Fibroblast of upper back skin (primary cell): ENCODE measurements at places on chromosomes 2 and 18.

- peak; percentile 92 for DNase-seq
Measured at GRCh38 chr2:12702168-12703121, 14.3 kb upstream of the TRIB2 start.

DNA sequence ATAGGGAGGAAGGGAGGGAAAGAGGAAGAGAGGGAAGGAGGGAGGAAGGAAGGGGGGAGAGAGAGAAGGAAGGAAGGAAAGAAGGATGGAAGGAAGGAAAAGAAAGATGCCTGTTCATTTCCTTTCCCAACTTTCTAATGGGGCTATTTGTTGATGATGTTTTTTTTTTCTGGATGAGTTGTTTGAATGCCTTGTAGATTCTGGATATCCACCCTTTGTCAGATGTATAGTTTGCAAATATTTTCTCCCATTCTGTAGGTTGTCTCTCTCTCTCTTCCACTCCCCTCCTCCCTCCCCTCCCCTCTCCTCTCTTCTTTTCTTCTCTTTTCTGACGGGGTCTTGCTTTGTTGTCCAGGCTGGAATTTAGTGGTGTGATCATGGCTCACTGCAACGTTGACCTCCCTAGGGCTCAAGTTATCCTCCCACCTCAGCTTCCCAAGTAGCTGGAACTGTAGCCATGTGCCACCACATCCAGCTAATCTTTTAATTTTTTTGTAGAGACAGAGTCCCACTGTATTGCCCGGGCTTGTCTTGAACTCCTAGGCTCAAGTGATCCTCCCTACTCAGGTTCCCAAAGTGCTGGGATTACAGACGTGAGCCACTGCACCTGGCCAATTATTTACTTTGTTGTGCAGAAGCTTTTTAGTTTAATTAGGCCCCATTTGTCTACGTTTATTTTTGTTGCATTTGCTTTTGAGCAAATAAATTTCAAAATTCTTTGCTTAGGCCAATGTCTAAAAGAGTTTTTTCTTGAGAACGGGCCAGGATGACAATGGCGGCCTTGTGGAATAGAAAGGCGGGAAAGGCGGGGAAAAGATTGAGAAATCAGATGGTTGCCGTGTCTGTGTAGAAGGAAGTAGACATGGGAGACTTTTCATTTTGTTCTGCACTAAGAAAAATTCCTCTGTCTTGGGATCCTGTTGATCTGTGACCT, 57.3 kb upstream of the FAM117B start:
- no peak for DNase-seq

- DNase-seq: no peak
Measured at GRCh38 chr18:58313491-58314032, 269.5 kb downstream of the NEDD4L start.

DNA sequence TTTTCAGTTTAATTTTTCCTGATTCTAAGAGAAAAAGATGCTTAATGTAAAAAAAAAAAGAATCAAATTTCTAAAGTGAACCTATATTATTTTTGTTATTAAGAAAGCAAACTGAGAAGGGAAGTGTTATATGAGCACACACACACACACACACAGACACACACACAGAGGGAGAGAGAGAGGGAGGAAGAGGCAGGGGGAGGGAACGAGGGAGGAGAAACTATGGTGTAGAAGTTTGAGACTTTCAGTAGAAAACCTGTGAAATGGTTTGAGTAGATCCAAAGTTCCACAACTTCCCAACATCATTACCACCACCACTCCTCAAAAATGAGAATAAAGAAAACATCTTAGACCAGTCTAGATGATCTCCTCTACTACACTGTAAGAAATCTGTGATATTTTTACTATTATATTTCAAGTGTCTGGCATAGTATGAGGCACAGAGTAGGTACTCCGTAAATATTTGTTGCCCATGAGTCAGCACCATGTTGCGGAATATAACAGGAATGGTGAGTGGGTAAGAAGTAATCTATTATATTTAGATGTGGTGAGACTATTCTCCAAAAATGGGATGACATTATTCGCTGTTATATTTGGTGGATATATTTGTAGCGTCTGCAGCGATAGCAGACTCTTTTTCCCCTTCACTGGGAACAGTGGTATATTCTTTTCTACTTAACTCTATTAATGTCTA, 149.4 kb upstream of the DNMT3A start:
- DNase-seq: peak; percentile 31

DNA sequence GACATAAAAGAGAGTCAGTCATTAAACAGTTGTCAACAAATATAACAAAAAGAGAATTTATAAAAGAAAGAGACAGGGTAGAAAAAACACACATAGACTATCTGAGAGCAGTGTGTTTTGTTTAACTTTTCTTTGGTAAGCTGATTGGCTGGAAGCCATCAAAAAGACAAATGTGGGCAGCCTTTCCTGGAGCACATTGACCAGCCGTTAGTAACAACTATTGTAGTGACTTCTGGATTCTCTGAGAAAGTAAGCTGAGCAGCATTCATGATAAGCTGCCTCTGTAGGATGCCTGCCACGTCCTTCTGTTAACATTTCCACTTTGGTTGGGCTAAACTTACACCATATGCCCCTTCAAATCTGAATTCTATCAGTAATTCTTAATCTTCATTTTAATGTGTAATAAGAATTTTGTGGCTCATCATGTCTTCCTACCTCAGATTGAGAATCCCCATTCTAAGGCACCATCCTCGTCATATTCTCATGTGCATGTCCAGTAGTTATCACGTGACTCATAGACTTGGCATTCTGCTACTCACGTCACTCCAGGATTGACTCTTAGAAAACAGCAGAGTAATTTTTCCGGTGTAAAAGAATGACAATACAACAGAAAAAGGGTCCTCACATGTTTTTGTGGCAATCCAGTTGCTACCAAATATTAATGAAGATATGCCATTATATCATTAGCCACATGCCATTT, 43.4 kb upstream of the DNAJC10 start:
- peak; percentile 63 for DNase-seq

DNA sequence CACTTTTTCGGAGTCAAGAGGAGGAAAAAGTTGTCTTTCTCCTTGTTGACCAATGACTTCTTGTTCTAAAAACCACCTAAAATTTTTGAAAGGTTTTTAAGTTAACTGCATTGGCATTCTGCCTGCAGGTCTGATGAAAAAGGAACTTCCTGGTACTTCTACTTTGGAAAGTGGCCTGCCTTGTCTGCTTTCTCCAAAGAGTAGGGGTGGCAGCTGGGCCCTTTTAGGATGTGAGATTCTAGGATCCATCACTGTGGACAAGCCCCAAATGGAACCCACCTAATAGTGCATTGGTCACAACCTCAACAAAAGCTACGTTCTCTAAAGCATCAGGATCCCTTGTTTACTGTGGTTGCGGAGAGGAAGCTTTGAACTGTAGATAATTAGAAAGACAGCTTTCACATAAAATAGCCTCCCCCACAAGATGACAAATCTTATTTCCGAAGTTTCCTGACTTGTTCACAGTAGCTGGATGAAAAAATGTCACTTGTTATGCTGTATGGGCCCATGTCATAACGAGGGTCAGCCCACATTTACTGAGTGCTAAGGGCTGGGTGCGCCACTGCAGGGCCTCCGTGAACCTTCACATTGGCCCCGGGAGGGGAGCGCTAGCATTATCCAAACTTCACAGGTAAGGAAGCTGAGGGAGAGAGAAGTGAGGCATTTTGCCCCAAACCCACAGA, 17.4 kb downstream of the ASPRV1 start:
- DNase-seq: no peak

GRCh38 chr2:230793572-230794359, 71.0 kb upstream of the ITM2C start:
- peak; percentile 99 for DNase-seq

DNA sequence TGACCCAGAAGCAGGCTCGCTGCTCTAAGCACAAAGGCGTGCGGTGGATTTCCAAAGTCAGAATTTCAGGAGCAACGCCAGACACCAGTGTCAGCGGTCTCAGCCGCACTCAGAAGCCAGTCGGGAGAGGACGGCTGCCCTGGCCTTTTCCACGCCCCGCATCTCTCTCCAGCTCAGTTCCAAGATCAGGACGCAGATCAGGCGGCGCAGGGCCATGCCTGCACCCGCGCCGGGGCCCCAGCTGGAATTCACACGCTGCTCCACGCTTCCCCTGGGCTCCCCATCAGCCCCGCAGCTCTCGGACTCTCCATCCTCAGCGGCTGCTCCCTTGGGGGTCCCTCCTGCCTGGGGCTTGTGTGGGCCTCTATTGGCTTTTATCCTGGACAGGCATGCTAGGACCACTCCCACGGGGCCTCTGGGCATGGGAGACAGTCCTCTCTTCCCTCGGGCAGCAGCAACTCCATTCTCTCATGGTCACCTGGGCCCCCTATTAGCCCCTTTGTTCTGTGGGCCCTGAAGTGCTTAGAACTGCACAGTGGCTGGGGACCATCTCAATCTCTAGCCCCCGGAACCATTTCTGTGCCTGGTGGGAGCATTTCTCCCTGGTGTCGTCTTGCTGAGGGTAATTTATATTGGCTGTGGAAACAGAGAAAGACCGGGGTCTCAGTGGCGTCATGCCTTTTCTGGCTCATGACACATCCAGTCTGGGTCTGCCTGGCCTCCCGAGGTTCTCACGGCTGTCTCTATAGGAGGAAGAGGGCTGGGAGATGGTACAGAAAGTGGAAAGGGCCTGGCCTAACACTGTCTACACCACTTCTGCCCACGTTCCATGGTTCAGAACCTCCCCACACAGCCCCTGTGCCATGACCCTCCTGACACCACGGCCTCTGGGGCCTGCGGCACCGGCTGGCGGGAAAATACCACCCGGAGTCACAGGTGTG, 14.9 kb upstream of the TMEM18 start:
- no peak for DNase-seq

GRCh38 chr2:239912171-239912937, 112.8 kb downstream of the NDUFA10 start:
- no peak for DNase-seq

DNA sequence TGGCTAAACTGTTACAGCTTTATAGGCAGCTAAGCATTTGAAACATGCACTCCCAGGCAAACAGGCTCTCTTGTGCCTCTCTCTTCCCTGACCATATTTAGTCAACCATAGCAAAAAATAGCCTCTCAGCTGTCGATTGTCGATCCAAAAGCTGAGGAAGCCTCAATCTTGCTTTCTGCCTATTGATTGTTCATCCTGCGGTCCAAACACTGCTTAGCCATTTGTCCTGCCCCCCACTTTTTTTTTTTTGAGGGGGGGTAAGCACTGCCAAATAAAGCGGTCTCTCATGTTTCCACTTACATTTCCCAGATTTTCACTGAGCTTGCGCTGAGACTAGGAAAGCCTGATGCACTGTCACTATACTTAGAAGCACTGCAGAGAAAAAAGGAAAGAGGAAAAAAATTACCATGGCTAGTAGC, 90.8 kb downstream of the MIB1 start:
- DNase-seq: peak; percentile 44

- DNase-seq: peak; percentile 11
Measured at GRCh38 chr2:1538663-1539062, 125.4 kb downstream of the TPO start.

DNA sequence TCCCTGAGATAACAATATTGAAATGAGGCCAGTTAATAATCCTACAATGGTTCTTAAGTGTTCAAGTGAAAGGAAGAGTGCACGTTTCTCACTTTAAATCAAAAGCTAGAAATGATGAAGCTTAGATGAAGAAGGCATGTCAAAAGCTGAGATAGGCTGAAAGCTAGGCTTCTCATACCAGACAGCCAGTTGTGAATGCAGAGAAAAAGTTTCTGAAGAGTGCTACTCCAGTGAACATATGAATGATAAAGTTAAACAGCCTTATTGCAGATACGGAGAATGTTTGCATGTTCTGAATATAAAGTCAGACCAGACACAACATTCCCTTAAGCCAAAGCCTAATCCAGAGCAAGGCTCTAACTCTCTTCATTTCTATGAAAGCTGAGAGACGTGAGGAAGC, 51.4 kb downstream of the EML4 start:
- no peak for DNase-seq

DNA sequence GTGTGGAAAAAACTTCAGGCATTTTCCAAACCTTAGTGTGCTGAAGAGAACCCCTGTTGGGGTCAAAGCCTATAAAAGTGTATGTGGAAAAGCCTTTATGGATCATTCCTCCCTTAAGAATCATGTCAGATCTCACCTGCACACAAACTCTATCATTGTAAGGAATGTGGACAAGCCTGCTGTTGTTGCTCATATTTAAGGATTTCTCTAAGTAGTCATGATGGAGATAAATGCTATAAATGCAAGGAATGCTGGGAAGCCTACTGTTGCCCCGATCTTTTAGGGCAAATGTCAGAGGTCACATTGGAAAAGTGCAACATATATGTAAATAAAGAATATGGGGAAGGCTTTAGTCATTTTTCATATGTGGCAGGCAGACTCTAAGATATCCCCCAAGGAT, 129.5 kb downstream of the ICOS start:
- DNase-seq: no peak

DNA sequence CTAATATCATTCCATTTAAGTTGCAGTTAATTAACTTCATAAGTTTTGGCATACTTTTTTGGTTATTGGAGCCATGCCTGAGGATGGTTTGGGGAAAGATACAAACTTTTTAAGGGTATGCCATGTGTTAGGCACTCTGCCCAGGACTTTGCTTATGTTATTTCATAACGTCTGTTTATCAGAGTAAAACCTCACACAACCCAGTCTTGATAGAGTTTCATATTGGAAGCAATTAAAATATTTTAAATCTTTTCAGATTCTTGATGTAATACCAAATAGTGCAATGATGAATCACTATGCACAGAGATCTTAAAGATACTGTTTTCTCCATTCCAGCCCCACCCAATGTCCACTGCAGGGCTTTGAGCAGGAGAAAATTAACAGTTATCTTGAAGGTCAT, 529.1 kb upstream of the HNMT start:
- peak; percentile 44 for DNase-seq

DNA sequence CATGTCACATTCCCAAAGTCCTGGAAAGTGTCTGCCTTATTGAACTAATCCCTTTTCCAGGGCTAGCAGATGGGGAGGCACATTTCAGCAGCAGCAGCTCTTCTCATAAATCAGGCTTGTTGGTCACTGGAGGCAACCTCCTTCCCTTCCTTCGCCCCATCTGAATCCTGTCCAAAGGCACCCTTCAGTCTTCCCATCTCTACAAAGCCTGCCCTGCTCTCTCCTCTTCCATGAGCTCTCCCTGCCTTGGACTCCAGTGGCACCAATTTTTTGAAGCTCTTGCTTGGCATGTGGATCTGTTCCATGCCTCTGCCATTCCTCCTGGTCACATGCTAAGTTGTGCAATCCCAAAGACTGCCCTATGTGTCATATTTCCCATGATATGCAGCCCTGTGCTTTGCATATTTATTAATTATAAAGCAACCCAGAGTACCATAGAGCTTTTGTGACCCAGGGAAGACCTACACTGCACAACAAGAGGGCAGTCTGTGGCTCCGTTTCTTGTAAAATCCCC, 70.3 kb downstream of the ANTXR1 start:
- DNase-seq: peak; percentile 28

DNA sequence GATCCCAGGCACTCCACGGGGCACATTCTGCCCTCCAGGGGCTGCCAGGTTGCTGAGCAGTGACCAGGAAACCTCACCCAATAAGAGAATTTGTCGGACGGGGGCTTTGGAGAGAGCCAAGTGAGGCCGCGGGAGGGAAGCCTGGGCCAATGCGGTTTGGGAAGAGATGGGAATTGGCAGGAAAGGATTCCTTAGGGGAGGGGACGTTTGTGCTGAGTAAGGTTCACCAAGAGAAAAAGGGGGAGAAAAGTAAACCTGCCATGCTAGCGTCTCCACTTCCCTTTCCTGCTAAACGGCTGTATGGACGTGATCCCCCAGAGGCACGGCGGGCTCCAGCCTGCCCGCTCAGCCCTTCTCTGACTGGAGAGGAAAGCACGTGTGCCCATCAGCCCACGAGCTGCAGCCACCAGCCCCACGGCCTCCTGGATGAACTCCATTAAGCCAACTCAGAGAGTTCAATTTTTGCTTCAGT, 194.4 kb upstream of the ID2 start:
- DNase-seq: peak; percentile 22
